Activated T-helper 17 cell treated with anti-CD3 and anti-CD28 coated beads, Interleukin-2, amount 50 U/mL, for 72 hours (primary cell): ENCODE measurements at places on chromosomes 3 and 15. TPM values are rescaled to one million over a fixed set of nuclear protein-coding genes. Genes with fewer than 3 reads are reported as not detected.
A peak's percentile ranks its signal among the peaks of the same experiment; 100 is the strongest.

GRCh38 chr15:85000937-85001336 lies 19.3 kb downstream of the PDE8A start:
- ATAC-seq: no peak

GRCh38 chr3:62749657-62750056 lies 125.6 kb downstream of the CADPS start:
- no peak for ATAC-seq

DNA sequence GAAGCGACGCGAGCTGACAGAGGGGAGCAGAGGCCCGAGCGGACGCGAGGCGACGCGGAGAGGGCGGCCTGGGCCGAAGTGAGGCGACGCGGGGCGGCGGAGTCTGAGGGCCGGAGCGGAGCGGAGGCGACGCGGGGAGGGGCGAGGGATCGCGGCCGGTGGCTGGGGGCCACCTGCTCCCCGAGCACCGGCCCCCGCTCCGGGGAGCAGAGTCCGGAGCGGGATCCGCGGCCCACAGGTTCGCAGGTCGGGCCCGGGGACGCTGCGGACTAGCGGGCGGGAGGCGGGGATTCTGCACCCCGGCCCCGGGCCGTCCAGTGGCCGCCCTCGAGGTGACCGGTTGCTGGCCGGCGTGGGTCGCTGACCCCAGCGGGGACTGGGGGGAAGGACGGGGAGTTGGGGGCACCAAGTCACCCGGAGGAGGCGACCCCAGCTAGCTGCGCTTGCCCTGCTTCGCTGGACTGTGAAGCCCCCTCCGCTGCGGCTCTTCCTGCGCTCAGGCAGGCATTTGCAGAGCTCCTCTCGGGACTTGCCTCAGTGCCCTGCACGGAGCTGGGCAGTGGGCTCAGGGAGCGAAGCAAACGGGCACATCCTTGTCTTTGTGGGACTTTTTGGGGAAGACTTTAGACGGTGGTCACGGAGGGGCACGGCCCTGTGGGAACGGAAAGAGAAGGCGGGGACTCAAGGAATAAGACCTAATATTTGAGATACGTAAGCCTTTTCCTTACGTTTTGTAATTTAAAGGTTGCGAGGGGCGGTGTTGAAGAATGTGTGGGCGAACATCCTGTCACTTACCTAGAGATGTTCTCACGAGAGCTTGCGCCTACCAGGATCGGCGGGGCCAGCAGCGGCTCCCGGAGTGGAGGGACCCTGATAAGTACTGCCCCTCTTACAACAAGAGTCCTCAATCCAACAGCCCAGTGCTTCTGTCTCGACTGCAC lies 566 bp downstream of the HMCES start:
- peak; percentile 34 for ATAC-seq

DNA sequence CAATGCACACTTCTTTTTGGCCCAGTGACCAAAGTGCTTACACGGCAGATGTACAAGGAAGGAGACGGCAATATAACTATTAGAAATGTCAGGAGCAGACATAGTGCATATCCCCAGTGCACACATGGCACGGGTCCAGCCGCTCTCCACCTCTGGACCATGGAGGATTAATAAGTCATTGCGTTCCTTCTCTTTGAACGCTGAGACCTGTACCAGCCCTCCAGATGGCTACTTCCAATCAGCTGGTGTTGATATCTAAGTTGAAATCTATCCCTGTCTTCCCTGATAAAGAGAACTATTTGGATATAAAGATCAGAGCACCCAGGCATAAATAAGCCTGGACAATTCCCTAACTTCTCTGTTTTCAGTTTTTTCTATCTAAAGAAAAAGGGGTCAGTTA lies 212.5 kb downstream of the CADPS start:
- ATAC-seq: no peak

Gene CCR4
- total RNA-seq: 271 TPM

Gene KCNAB1
- total RNA-seq: not detected

DNA sequence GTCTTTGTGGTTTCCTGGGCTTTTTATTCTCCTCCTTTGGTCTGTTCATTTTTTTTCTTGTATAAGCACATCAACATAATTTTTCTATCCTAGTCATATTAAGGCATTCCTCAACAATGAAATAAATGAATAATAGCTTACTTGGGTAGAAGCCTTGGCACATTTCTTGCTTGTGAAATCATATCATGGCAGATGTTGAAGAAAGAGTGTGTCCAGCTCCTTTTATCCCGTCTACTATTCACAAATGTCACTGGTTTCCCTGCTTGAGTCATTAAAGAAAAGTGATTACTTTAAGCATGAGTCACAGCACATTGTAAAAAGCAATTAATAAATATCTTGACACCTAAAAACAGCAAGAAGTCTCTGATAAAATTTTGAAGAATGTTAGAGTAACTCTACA lies 42.1 kb downstream of the MINAR1 start:
- ATAC-seq: no peak

DNA sequence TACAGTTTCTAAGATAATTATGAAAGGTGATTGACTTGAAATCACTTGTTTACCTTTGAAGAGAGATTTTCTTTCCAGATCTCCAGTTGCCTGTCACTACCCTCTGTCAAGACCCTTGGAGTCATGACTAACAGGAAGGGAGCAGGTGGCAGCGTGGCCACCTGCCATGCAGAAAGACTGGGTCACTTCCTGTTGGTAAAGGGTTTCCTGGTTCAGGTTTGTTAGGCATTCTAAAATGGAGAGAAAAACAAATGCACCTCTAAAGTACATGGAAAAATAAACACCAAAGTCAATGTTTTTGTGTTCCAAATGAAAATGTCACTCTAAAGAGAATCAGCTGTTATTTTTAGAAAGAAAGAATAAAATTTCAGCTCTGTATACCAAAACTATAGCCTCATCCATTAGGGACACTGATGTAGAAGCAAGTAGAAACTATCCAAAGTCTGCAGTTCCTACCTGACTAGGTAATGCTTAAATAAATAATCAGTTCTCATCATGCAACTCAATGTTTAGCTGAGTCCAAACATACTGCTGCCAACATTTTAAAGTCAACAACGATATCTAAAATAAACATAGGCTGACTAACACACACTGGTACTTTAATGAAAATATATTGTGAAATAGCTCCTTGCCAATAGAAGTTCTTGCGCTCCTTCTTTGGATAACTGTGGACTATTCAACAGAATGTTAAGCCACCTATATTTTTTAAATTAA lies 23.9 kb upstream of the TM4SF1 start:
- no peak for ATAC-seq

Gene DUOXA2
- not detected for total RNA-seq

- ATAC-seq: no peak
These were observed 103.9 kb upstream of the MB21D2 start for GRCh38 chr3:193021506-193022010.

DNA sequence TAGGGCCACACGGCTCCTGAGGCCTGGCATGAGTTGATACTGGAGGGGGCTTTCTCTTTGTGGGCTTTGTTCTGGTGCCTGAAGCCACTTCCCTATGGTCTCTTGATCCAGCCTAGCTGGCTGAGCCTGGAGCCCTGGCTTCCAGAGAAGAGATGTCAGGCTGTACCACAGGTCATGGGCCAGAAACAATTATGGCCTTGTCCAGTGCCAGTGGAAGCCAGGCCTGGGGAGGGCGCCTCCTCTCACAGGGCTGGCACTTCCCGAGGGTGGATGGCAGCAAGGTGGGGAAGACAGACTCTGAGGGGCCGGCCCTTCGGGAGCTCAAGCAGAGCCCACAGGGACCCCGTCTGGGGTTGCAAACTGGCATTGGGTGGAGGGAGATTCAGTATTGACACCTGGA lies 34.9 kb upstream of the ACAD9 start:
- no peak for ATAC-seq

DNA sequence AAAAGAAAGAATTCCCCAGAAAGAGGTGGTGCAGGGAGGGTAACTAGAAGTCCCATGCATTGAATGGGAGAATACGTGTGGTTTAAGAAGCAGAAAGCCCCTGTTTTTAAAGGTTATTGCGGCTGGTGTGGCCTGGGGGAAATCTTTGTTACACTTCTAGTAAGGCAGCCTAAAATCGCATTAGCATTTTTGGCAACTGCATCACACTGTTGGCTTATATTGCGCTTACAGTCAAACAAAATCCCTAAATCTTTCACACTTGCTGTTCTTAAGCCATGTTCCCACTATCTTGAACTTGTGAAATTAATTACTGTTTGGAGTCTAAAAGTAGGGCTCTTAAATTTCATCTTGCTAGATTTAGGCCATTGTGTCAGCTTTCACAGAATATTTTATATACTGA lies 66.0 kb upstream of the GOLIM4 start:
- no peak for ATAC-seq

DNA sequence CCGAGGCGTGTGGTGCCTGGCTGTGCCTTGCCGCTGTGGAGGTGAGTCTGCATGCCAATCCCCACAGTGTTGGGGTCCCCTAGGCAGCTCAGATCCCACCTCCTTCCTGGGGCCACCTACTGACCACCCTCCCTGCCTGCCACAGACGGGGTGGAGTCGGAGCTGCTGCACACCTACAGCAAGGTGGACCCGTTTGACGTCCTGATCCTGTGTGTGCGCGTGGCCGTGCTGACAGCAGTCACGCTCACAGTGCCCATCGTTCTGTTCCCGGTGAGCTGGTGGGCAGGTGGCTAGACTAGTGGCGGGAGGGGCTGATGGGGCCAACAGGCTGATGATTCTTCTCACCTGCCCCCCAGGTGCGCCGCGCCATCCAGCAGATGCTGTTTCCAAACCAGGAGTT lies 13.4 kb downstream of the SLC38A3 start:
- no peak for ATAC-seq

Gene SLC12A6
- total RNA-seq: 25.2 TPM

DNA sequence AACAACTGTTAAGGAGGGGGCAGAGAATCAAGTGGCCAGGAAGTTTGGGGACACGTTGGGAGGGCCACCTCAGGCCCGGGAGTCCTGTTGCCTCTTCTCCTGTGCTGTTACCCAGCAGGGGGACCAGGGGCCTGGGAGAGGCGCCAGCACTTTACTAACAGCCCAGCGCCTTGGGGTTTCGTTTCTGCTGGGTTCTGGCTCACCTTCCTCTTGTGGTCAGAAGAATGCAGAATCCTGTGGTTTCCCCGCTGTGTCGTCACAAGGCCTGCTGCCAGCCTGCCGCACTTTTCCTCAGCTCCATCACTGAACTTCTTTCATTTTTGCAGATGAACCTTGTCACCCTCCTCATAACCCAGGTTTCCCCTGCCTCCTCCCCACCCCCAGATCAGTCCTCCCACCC lies 67.7 kb downstream of the SLC30A4 start:
- peak; percentile 73 for ATAC-seq

DNA sequence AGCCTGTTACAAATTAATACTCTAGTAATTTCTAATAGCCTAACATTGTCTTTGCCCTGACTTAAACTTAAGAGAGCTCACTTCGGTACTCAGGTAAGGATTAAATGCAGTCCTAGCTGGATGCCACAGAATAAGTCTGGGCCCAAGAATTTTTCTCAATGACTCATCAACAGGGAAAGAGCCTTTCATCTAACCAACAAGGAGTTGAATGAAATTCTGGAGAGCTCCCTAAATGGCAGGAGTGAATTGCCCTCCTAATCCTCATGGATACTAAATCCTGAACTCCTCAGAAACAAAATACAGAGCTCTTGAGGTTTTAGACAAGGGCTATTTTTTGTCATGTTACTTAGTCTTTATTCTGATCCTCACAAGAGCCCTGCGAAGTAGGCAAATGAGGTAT lies 159.5 kb downstream of the PLCH1 start:
- ATAC-seq: no peak

Gene SFMBT1
- total RNA-seq: 29.9 TPM

DNA sequence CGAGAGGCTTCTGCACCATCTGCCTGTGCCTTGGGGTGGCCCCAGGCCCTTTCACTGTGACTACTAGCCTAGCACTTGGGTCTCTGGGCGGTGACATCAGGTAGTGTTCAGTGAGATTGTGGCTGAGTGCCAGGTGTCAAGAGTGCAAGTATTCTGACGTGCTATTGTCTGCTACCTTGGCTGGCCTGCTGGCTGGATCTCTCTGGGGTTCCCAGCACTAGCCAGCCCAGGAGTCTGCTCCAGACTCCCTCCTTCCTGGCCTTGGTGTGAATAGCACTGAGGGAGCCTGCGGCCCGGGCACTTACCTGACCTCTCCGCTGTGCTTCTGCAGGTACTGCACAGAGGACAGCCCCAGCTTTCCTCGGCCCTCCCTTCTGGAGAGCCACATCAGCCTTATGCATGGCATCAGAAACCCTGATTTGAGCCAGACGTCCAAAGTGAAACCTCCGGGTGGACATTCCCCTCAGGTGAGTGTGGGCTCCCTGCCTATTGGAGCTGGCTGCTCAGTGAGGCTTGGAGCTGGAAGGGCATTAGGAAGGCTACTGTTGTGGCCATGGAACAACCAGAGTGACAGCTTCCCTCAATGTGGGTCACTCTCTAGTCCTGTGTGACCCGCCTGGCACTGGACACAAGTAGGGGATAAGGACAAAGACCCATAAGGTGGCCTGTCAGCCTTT lies 17.5 kb upstream of the ALPK3 start:
- no peak for ATAC-seq

- ATAC-seq: peak; percentile 94
These were observed 57.0 kb upstream of the MCTP2 start for GRCh38 chr15:94174399-94174802.

DNA sequence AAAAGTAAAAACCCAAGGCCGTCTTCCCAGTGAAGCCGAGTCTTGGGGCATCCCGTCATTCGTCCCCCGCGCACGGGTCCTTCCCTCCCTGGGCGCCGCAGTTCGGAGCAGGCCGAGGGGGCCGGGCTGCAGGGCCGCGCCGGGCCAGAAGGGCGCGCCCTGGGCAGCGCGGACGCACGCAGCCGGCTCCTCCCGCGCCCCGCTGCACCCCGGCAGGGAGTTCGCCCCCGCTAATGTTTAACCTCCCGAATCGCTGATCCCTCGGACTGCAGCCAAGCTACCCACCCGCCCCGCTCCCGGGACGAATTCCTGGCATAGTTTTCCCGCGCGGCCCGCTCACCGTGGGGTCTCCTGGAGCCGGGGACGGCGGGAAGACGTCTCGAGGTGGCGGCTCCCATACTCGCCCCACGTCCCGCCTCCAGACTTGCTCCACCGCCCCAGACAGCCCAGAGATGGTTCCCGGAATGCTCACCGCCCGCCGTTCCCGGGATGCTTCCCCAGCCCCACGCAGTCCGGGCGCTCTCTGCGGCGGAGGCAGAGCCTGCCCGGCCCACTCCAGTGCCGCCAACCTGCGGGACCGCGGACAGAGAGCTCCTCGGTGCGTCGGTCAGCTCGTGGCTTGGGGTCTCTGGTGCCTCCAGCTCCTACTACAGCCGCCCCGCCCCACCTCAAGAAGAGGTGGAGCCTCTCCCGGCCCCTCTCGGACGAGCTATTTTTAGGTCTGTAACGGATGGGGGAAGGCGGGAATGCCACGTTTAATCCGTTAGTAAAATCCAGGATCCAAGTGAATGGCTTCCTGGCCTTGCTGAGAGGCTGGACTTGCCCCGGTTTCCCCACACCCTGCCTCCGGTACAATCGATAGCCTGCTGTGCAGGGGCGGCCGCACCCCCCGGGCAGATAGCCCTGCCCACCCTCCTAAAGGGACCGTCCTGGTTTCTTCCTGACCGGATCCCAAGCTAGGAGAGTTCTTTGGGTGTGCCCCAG lies at the start of gene DZIP1L:
TSS of gene DZIP1L (minus strand) at position 621 of the 984 bp plus-strand sequence. CDS start 11,637 bp downstream, outside the sequence.
- ATAC-seq: peak; percentile 83

Gene HRH1
- 1.1 TPM for total RNA-seq

Gene SLC9C1
- total RNA-seq: not detected

DNA sequence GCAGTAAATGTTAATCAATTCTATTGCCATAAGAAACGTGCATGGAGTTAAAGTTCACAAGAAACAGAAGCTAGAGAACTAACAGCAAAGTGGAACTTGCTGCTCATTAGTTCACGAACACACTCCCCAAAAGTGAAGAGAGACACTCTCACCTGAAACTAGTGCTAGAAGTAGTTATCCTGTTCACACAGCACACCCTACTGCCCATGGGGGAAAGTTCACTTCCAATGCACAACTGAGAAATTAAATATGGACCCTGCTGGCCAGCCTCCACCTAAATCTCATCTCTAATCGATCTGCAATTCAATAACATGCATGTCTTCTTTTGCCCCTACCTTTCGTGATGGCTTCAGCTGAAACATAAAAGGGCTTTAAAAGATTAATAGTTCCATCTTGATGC lies 39.4 kb upstream of the FRMD4B start:
- peak; percentile 59 for ATAC-seq
